SW480 (cell line): ENCODE measurements at places on chromosomes 7 and 10.

DNA sequence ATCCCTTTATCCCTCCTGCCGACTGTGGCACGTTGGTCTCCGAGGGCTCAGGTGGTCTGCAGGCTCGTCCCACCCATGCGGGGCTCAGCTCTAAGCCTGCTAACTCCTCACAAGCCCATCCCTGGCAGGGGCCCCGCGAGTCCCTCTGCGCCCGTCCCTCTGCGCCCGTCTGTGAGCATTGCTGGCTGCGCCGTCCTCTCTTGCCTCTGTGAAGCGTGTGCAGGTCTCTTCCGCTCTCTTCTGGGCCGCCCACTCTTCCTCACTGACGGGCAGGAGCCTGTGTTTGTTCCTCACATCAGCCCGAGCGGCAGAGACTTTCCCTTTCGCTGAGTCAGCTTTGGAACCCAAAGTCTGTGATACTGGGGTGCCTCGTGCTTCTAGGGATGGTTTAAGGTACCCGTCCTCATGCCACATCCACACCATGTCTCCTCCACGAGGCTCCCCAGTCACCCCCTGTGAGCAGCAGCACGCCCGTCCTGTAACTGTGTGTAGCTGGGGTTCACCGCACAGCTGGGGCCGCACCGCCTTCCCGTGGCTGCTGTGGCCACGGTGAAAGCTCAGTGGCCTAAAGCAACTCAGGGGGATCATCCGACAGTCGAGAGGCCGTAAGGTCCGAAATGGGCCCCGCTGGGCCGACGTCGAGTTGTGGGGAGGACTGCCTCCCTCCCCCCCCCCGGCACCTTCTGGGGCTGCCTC is 35.5 kb downstream of the ADGRA1 start:
- no peak for DNase-seq

GRCh38 chr10:129525401-129525801 is 58.4 kb downstream of the MGMT start:
- DNase-seq = no peak

GRCh38 chr10:78964952-78965633 is 103.7 kb upstream of the ZMIZ1 start:
- DNase-seq = peak; percentile 91

GRCh38 chr7:131302876-131303707 is 24.6 kb upstream of the MKLN1 start:
- DNase-seq = peak; percentile 46

DNA sequence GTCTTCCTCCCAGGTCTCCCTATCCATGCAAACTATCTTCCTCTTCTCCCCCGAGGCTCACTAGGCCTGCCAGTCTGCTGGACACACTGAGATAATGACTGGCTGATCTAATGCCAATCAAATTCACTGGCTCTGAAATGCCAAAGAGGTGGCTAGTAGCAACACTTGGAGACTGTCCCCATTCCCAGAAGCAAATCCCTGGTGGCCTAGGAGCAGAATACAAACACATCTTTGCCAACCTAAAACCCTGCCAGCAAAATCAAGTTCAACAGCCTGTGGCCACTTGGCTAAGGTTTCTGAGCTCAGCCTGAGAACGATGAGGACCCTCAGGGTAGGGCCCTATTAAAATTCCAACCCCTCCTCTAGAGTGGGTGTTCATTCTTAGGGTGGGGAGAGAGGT is 46.6 kb downstream of the SH3PXD2A start:
- no peak for DNase-seq

DNA sequence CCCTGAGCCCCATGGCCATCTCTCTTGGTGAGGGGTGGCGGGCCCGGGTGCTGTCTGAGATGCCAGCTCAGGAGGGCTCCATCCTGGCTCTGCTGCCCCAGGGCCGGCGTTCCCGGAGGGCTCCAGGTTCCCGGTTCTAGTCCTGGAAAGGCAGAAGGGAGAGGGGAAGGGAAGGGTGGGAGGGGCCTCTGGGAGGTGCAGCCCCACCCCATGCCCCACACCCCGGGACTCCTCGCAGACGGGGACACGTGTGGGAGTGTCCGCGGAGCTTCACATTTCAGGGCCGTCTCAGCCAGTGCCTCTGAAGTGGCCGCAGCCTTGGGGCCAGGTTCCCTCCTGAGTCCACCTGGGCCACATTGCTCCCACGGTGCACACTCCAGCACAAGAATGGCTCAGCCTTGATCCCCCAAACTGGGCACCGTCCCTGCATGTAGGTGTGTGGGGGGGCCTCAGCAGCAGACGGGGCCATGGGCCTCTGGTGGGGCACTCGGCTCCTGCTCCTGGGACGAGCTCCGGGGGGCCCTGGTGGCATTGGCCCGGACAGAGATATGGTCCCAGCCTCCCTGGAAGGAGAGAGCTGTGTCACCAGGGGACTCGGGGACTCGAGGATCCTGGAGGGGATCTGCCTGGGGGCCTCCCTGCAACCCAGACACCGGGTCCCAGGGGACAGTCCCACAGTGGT is 5.8 kb downstream of the BHLHA15 start:
- DNase-seq = no peak

- DNase-seq = no peak
These were observed 297.7 kb downstream of the PTPRN2 start for GRCh38 chr7:158289761-158290523.

DNA sequence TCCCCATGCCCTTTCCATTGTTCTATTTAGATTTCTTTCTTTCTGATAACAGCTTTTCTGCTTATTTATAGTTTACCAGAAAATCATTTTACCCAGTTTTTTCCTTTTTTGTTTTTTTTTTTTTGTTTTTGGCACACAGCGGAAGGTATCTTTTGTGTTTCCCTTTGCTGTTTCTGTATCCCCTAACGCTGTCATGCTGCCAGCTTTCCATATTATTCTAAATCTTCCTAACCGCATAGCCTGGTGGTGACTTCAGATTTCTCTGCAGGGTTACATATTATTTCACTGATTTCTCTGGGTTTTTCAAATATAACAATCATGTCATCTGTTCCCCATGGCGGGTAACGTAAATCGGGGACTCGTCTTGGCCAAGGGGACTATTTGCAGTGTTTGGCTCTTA is 4.0 kb upstream of the SLC29A4 start:
- no peak for DNase-seq

DNA sequence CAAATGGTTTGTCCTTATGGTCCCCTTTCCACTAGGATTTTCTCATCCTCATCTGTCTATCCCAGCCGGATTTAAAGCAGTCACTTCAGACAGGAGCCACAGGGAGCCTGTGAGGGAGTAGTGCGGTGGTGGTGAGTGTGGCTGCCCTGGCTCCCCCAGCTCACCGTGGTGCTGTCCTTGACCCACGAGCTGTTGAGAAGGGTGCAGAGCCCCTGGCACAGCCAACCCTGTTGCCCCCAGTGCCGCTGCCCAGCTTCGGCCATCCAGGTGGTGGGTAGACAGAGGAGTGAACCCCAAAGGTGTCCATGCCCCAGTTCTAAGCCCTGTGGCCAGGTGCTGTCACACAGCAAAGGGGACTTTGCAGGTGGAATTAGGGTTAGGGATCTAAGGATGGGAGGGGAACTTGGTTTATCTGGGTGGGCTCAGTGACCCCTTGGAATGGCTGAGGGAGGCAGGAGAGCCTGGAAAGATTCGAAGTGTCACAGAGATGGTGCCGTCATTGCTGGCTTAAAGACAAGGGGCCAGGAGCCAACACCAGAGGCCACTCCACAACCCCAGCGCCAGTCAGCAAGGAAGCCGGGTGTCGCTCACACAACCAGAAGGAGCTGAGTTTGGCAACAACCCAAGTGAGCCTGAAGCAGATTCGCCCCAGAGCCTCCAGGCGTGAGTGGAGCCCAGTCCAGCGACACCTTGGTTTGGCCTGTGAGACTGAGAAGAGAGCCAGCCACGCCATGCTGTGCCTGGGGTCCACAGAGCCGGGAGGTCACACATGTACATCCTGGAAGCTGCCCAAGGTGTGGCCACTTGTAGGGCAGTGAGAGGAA is 142.4 kb downstream of the ADCY1 start:
- DNase-seq = no peak

DNA sequence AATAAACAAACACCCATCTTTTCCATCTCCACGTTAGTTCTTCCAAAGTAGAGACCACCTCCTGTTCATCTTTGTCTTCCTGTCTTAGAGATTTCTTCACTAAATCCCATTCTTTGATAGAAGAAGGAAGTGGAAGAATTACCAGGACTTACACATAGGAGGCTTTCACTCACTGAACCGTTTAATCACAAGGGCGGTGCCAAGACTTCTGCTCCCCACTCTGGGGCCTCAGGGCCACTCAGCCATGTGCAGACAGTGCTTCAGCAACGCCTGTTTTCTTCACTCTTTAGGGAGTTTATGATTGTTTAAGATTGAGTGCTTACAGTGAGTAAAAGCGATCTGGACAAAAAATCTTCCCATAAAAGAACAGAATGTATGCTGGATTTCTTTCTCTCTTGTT is 63.9 kb upstream of the SORCS3 start:
- no peak for DNase-seq

DNA sequence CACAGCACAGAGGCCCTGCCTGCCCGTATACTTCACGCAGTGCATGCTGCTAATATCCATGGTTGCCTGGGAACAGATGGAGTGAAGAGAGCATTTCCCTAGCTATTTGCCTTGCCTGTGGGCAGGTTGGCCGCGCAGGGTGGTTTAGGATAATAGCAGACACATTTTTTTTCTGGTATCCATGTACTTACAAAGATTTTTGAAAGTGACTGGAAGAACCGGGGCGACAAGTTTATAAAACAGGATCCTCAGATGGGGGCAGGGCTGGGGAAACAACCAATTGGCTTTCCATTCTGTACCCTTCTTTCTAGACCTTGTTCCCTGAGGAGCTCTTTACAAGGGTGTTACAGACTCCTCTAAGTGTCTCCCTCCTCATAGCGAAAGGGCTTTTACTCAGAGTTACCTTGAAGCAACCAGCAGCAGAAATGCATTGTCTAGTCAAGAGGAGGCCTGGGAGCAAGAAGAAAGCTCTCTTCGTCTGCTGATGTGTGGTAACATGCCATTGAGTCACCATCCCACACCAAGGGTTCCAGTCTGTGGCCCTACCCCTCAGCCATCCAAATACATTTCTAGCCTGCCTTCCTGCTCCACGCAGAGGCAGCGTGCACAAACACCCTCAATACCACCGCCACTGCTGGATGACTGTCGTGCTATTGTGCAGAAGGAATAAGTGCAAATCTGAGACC is 31.5 kb downstream of the MTURN start:
- DNase-seq = no peak

GRCh38 chr7:158406364-158406763 is 181.3 kb downstream of the PTPRN2 start:
- DNase-seq = no peak

DNA sequence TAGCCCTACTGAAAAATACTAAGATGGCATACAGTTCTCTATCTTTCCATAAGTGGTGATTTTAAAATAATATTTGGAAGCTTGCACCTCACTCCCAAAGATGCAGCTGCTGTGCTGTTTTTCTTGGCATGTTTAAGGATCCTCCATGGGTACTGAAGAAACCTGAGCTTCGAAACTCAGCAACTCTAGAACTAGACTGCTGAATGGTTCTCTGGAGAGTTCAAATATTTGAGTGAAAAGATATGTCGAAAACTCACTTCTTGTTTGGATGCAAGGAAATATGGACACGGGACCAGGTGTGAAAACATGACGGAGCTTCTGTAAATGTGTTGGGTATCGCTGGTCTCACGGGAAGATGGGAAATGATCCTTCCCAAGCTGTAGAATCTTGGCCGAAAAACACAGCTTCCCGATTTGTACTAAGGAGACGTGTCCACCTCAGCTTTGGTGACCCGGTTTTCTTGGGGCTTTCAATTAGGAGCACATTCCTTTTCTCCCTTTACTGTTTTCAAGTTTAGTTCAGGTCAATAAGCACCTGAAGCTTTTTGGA is 543.8 kb upstream of the NRP1 start:
- no peak for DNase-seq

GRCh38 chr10:64458306-64458705 is 937.1 kb downstream of the REEP3 start:
- no peak for DNase-seq

- no peak for DNase-seq
These were observed 10.1 kb downstream of the RUFY2 start for GRCh38 chr10:68397005-68397404.

- DNase-seq = no peak
These were observed 3.3 kb downstream of the SRGN start for GRCh38 chr10:69091143-69091651.

DNA sequence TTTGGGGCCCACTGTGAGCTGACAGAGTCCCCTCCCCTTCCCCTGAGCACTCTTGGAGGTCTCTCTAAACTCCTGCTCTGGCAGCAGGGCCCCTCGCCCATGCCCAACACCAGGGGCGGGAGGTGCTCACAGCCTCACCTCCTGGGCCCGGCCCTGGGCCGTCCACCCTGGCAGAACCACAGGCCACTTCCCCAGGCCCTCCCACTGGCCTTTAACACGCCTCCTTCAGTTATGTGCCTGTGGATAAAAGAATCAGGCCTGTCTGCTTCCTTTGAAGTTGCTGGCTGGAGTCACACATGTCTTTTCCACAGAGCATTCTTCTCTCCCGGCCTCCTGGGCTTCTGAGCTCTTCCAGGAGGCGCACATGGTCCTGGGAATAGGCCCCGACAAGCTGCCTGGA is 10.2 kb downstream of the MYL10 start:
- peak; percentile 82 for DNase-seq

DNA sequence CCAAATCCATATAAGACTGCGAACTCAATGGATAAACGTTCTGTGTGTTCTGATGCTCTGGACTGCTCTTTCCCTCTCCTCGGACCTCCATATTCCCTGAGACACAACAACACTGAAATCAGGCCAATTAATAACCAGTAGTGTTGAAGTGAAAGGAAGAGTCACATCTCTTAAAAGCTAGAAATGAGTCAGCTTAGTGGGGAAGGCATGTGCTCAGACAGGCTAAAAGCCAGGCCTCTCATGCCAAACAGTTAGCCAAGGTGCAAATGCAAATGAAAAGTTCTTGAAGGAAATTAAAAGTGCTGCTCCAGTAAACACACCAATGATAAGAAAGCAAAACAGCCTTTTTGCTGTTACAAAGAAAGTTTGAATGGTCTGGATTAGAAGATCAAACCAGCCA is 29.3 kb downstream of the TNS3 start:
- DNase-seq = no peak

DNA sequence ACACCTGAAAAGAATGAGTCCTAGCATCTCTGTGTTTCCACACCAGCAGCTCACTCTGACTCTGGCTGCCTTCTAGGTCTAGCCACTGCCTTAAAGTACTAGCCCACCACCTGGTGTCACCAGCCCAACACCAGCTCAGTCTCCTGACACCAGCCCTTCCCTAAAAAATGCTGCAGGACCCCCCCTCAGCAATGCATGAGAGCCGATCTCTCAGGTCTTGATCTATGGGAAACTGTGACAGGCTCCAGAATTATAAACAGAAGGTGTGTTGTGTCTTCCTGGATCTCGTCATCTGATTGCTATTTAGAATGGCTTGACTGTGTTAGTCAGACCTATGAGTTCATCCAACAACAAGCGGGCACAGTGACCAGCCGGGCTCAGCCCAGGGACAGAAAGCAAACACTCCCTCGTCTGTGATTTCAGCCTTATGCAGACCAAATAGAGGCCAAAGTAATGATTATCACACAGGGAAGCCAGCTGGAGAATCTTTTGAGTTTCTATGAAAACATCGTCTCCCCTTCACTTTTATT is 66.6 kb downstream of the CUBN start:
- DNase-seq = peak; percentile 93

- DNase-seq = peak; percentile 91
These were observed 12.3 kb upstream of the OGA start for GRCh38 chr10:101830322-101831168.

GRCh38 chr7:75638594-75639070 is 100.1 kb downstream of the HIP1 start:
- peak; percentile 54 for DNase-seq
